ENCODE measurements at places on chromosomes 6 and 20.

DNA sequence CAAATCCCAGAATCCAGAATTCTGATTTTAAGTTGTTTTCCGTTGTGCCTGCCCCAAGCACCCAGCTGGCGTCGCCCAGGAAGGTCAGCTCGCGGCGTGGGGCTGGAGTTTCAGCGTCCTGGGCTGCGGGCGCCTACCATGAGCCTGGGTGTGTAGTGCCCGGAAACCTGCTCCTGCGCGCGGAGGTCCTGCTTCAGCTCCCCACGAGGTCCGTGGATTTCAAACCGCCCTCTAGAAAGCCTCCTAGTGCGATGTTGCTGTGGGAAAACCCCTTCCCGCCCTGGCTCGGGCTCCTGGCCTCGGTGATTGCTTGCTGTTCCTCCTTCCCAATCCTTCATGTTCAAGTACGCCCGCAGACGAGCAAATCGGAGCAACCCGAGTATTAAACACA is 51.3 kb upstream of the NRN1 start:
- DNase-seq: no peak

DNA sequence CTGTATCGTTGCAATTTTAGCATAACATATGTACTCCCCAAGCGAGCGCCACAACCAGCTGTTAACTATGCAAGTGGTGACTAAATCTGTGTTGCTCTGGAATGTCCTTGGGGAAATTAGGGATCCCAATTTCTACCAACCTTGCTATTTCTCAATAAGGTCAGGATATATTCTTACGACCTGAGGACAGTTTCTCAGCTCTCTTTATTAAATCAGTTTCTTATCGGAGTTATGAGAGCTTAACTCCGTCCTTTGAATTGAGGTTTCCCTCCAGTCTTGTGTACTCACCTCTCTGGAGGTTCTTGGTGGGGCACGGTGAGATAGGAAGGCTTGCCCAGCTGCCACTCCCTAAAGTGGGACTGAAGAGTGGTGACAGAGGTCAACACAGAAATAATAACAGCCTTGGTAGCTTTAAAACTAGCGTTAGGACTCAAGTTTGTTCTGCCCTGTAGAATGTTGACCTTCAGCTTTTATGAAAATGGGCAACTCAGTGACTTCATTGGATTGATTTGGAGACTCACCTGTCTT is 694 bp downstream of the MRPS18B start:
- no peak for DNase-seq

DNA sequence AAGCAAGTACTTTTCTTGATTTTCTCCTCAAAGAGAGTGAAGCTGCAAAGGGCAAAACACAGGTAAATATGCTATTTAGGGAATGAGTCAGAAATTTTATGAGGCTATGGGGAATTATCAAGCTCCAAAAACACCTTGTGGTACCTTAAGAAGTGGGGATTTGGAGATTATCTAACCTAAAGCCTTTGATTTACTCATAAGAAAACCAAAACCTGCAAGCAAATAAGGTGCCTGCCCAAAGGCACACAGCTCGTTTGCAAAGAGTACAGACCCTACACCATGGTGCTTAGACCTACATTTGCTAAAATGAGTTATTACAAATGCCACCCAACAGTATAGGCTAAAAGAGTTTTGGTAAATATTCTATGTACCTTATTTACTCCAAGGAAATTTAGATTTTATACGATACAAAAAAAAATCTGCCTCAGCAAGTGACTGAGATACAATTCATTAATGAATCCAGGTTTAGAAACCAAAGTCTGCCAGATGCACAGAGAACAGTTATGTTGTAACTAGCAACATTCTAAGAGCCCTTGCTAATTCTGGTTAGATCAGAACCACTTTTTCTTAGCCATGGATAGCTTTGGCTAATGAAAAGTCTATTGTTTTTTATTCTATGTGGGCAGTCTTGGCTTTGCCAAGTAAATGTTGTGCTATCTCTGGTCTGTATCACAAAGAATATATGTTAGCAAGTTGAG is 101.5 kb downstream of the KHDC1L start:
- DNase-seq: no peak

DNA sequence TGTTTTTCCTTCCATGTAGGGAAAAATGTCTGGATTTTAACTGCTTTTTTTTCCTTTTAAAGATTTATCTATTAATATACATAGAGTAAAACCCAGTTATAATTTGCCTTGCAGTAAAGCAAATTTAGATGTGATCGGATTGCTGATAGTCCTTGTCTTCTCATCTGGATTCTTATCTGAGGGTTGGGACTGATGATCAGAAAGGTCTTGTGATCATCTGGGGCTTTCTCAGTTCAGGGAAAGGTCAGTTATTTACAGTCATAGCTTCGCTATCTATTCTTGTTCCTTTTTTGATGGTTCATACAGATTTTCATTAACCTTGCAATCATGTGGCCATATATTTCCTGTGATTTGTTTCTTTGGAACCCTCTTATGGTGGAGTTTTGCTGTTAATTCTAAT is 63.8 kb upstream of the CLDN20 start:
- DNase-seq: no peak

- DNase-seq: no peak
Measured at GRCh38 chr6:3594201-3594600, 137.4 kb upstream of the SLC22A23 start.

DNA sequence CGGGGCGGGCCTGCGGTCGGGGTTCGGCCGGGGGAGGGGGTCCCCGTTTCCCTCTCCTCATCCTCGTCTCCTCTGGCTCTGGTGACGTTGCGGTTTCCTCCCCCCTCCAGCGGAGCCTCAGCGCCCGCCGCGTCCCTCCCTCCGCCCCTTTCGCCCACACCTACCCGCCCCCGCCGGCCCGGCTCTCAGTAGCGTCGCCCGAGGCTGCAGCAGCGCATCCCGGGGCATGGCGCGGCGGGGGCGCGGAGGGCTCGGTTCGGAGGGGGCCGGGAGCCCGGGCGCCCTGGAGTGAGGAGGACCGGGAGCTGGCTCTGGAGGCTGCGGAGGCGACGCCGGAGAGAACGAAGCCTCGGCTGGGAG is at the start of gene DSE:
TSS of gene DSE (plus strand) at position 188 of the 360 bp plus-strand sequence. CDS start 28,304 bp downstream, outside the sequence.
- peak; percentile 65 for DNase-seq

GRCh38 chr20:43977962-43978361 is 63.3 kb downstream of the TOX2 start:
- DNase-seq: no peak
